HepG2 (cell line): ENCODE measurements at places on chromosomes 5 and 9. TPM values are rescaled to one million over a fixed set of nuclear protein-coding genes. Genes with fewer than 3 reads are reported as not detected.

GRCh38 chr9:124537926-124538325 is 30.7 kb upstream of the NR5A1 start:
- DNase-seq, result no peak
- no peak overlapping the region for H3K27ac ChIP-seq
- peaks cover 20% of the 10 kb centered on the region for H3K36me3 ChIP-seq
- no peaks in the 10 kb centered on the region for H3K27me3 ChIP-seq
- H3K4me1 ChIP-seq, result peaks cover 7% of the 10 kb centered on the region; the same call in 1 of the 2 replicates

The UBE2QL1 gene
- not detected in 2 replicates for total RNA-seq

DNA sequence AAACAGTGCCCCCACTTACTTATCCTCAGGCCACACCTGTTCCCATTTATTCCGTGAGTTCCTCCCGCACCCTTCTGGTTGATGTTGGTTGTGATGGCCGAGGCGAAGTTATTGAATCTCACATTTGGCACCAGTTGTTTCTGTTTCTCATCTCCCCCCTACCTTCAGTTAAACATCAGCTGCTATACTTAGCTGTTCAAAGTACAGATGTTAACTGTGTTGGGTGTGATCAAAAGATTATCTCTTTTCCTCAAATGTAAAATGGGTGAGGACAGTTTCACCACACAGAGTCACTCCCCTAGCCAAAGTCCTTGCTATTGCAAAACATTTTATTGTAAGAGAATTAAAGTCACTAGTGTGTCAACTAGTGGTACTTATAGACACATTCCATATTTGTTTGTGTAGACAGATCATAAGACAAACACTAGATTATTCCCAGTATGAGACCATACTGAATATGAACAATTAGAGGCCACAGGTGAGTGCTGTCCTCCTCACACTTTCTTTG is 43.2 kb upstream of the PRSS3 start:
- peak; percentile 76 for DNase-seq
- H3K27me3 ChIP-seq, result no peaks in the 10 kb centered on the region
- H3K27ac ChIP-seq, result no peak overlapping the region
- no peak overlapping the region for H3K4me3 ChIP-seq
- H3K4me1 ChIP-seq, result peaks cover 28% of the 10 kb centered on the region

DNA sequence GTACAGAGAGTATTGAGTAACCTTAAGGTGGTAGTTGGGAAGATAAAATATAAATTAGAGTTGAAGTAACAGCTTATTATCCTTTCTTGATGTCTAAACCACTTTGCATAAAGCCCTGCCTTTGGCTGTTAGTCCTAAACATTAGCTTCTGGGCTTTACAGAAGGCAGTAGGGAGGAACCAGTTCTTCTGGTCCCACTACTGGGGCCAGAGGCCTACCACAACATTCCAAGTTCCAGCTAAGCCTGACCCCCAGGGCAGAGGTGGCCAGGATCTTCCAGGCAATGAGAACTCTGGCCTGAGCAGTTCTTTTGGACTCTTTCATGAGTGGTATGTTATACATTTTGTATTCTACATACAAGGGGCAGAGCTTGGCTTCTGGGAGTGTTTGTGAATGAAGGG is 26.1 kb downstream of the DNAI1 start:
- H3K36me3 ChIP-seq, result no peaks in the 10 kb centered on the region
- DNase-seq, result no peak
- no peak overlapping the region for H3K4me3 ChIP-seq
- no peaks in the 10 kb centered on the region for H3K4me1 ChIP-seq
- no peak overlapping the region for H3K27ac ChIP-seq

The NUTM2F gene
- 0.07 and 0.09 TPM in 2 replicates for total RNA-seq

The IFNA6 gene
- not detected in 2 replicates for total RNA-seq

The CNTFR gene
- not detected in 2 replicates for total RNA-seq

The SPINK13 gene
- total RNA-seq, result not detected in 2 replicates

The SLC45A2 gene
- total RNA-seq, result 0.22 TPM in 1 of 2 replicates, not detected in the other

DNA sequence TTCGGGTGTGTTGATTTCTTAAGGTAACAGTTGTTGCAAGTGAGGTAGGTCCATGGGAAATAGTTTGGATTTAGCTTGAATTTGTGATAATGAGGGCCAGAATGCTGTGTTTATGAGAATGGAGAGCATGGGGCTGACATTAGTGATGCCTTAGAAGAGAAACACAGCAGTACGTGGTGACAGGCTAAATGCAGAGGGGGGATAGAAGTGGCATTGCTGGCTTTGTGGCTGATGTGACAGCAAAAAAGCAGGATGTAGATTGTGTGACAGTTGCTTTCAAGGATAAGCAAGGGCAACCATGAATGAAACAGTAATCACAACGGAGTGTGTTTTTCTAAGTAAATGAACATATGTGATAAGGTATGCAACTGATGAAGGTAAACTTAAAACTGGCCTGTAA is 103.4 kb upstream of the SGCD start:
- no peaks in the 10 kb centered on the region for H3K27me3 ChIP-seq
- no peaks in the 10 kb centered on the region for H3K36me3 ChIP-seq
- no peak overlapping the region for H3K27ac ChIP-seq
- no peak for DNase-seq
- H3K4me1 ChIP-seq, result no peaks in the 10 kb centered on the region
- no peak overlapping the region for H3K4me3 ChIP-seq

- H3K4me1 ChIP-seq, result no peaks in the 10 kb centered on the region
- no peak overlapping the region for H3K27ac ChIP-seq
- H3K4me3 ChIP-seq, result no peak overlapping the region
Observed at GRCh38 chr5:43287493-43287892, 25.7 kb downstream of the HMGCS1 start.

The GFM2 gene
- 41.6 and 49.1 TPM in 2 replicates for total RNA-seq

DNA sequence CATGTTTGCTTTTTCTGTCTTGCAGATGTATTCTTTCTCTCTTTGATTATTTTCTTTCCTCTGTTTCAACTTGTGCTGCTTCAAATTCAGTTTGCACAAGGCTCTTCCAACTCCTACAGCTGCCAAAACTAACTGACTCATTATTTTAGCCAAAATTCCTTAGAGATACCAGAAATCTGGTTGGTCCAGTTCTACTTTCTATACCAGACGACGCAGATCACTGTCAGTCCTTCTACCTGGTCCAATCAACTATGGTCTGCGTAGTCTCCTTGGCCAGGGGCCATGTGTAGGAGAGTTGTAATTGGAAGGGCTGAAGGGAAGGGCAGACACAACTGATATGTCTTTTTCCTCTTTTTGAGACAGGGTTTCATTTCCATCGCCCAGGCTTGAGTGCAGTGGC is 51.9 kb upstream of the JAK2 start:
- no peak overlapping the region for H3K27ac ChIP-seq
- no peak overlapping the region for H3K4me3 ChIP-seq

The LRRTM2 gene
- not detected in 2 replicates for total RNA-seq

DNA sequence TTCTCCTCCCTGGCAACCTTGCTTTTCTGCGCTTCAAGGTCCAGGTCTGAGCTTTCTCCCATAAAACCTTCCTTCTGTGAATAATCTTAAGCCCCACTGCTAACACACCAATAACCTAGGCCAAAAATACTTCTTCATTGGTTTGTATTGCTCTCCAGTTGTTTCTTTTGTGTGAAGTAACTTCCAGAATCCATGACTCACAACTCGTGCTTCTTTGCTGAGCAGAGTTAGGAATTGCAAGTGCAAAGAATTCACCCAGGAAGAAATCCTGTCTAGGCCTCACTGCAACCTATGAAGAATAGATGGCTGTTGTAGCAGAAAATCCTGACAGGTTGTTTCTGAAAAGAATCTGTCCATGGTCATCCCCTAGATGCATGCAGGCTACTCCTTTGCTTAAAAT is 295.7 kb downstream of the MED10 start:
- no peaks in the 10 kb centered on the region; the same call in 2 of the 3 replicates for H3K27me3 ChIP-seq
- no peaks in the 10 kb centered on the region for H3K4me1 ChIP-seq
- H3K27ac ChIP-seq, result no peak overlapping the region

The SLIT3 gene
- total RNA-seq, result not detected in 2 replicates

DNA sequence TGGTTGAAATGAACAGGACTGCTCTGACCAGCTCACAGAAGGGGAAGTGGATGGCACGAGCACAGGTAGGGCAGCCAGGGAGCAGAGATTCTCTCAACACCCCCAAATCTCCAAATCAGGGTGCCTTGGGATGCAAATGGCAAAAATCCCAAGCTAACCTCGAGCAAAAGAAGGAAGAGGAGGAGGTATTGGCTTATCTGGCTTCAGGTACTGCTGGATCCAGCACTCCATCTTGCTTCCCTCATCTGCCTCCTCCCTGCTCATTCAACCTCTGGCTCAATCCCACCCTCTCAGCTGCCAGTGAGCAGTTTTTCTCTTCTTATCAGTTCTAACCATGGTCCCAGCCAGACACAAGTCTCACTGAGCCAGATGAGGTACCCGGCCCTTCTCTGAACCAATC is 41.6 kb upstream of the GGTA1 start:
- no peak overlapping the region for H3K4me3 ChIP-seq
- H3K27me3 ChIP-seq, result no peaks in the 10 kb centered on the region
- no peak for DNase-seq
- no peak overlapping the region for H3K27ac ChIP-seq

DNA sequence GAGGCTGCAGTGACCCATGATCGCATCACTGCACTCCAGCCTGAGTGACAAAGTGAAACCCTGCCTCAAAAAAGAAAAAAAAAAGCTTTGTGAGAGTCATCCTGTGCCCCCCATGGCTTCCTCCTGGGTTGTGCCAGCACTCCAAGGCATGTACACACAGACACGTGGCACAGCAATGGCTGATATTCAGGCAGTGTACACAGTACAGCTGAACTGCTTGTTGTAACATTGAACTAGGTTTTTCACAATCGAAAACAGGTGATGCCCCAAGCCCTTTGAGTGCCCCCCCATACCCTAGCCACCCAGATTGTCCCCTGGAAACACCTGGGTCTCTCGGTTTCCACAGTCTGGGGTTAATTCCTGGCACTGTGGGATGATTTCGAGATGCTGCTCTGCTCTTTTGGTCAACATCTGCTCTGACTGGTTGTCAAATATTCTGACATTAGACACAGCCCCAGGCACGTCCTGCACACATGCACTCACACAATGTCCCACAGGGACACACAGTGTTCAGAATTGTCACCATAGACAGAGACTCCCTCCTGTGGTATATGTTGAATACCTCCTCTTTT is 9.2 kb downstream of the SPINK4 start:
- peaks cover 4% of the 10 kb centered on the region for H3K4me1 ChIP-seq
- no peaks in the 10 kb centered on the region for H3K27me3 ChIP-seq
- peaks cover 5% of the 10 kb centered on the region for H3K36me3 ChIP-seq
- no peak for DNase-seq
- no peak overlapping the region for H3K27ac ChIP-seq
- H3K4me3 ChIP-seq, result no peak overlapping the region

DNA sequence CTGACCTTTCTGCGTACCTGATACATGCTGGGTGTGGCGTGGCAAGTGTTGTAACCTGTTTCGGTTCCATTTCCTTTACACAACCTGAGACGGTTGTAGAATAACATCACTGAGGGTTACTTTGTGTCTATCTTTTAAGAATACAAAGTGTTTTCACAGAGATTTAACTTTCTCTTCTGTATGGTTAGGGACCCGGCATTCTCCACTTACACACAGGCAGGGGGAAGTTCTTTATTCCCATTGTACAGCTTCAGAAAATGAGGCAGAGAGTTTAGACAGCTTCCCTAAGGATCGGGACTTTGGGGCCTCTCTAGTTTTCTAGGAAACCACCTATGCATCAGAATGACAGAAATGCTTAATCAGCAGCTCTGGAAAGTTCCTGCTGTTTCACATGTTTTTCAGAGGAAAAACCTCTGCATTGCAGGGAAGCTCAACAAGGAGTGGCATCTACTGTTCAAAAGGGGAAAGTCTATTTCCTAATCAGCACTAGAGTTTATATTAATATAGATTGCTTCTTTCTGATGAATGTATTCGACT is 41.3 kb downstream of the CAST start:
- H3K27me3 ChIP-seq, result no peaks in the 10 kb centered on the region
- DNase-seq, result peak; percentile 46
- H3K27ac ChIP-seq, result peak overlapping the region; percentile 83
- H3K4me3 ChIP-seq, result peak overlapping the region; percentile 83
- H3K36me3 ChIP-seq, result no peaks in the 10 kb centered on the region; the same call in 1 of the 2 replicates

DNA sequence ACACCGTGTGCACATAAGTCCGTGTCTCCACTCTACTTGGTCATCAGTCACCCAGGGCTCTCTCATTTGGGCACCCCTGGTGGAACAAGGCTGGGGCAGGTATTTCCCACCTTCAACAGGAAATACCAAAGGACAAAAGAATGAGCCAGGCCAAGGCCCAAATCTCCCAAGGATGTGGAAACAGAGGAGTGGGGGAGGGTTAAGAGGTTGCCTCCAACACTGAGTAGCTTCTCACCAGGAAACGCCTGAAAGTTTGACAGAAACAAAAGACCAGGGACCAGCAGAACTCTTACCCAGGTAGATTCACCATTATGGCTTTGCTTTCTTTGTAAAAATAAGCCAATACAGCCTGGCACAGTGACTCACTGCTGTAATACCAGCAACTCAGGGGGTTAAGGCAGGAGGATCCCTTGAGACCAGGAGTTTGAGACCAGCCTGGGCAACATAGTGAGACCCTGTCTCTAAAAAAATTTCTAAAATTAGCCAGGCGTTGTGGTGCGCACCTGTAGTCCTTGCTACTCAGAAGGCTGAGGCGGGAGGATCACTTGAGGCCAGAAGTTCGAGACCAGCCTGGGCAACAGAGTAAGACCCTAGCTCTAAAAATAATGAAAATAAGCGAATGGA is 12.7 kb downstream of the SLC1A3 start:
- no peak for DNase-seq
- no peaks in the 10 kb centered on the region for H3K27me3 ChIP-seq
- H3K27ac ChIP-seq, result no peak overlapping the region
- no peak overlapping the region for H3K4me3 ChIP-seq

- H3K36me3 ChIP-seq, result no peaks in the 10 kb centered on the region
- no peaks in the 10 kb centered on the region for H3K4me1 ChIP-seq
- H3K27me3 ChIP-seq, result no peaks in the 10 kb centered on the region
- no peak overlapping the region for H3K4me3 ChIP-seq
Observed at GRCh38 chr5:164002628-164003027, 497.2 kb downstream of the MAT2B start.

- no peak overlapping the region for H3K4me3 ChIP-seq
- no peaks in the 10 kb centered on the region for H3K27me3 ChIP-seq
- H3K4me1 ChIP-seq, result no peaks in the 10 kb centered on the region
- H3K27ac ChIP-seq, result no peak overlapping the region
- DNase-seq, result no peak
Observed at GRCh38 chr5:78486218-78486617, 125.8 kb downstream of the SCAMP1 start.

GRCh38 chr5:179242676-179243075 is 102.6 kb downstream of the ADAMTS2 start:
- peaks cover 4% of the 10 kb centered on the region; the same call in 1 of the 3 replicates for H3K27me3 ChIP-seq
- no peak for DNase-seq
- no peak overlapping the region for H3K4me3 ChIP-seq
- H3K4me1 ChIP-seq, result 0 out of 2 replicates have a peak, but pooled peaks cover 9% of the 10 kb centered on the region
- H3K36me3 ChIP-seq, result no peaks in the 10 kb centered on the region

The GNA14 gene
- not detected in 2 replicates for total RNA-seq

DNA sequence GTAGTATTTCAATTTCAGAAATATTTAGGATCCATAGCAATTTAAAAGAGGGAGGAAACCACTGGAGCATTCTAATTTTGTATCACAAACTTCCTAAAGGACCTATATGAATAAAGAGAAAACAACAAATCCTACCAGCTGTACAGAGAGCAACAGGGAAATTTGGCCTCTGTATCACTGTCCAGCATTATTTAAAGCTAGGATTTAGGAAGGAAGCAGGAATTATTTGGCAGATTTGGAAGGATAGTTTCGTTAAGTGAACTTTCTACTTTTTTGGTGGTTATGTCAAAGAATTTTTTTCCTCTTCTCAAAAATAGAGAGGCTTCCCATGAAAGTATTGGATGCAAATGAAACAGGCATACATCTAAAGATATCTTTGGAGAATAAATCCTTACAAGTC is 269.7 kb downstream of the RAB3C start:
- H3K36me3 ChIP-seq, result no peaks in the 10 kb centered on the region
- peaks cover 9% of the 10 kb centered on the region for H3K4me1 ChIP-seq
- DNase-seq, result no peak

- DNase-seq, result no peak
- H3K27me3 ChIP-seq, result no peaks in the 10 kb centered on the region
- no peaks in the 10 kb centered on the region for H3K36me3 ChIP-seq
- peaks cover 18% of the 10 kb centered on the region for H3K4me1 ChIP-seq
Observed at GRCh38 chr9:98253565-98253964, 1.9 kb downstream of the TBC1D2 start.
